NCI-H510A treated with DMSO at 0.1 percent for 48 hours (cell line): ENCODE measurements at places on chromosomes 1 and 21.

DNA sequence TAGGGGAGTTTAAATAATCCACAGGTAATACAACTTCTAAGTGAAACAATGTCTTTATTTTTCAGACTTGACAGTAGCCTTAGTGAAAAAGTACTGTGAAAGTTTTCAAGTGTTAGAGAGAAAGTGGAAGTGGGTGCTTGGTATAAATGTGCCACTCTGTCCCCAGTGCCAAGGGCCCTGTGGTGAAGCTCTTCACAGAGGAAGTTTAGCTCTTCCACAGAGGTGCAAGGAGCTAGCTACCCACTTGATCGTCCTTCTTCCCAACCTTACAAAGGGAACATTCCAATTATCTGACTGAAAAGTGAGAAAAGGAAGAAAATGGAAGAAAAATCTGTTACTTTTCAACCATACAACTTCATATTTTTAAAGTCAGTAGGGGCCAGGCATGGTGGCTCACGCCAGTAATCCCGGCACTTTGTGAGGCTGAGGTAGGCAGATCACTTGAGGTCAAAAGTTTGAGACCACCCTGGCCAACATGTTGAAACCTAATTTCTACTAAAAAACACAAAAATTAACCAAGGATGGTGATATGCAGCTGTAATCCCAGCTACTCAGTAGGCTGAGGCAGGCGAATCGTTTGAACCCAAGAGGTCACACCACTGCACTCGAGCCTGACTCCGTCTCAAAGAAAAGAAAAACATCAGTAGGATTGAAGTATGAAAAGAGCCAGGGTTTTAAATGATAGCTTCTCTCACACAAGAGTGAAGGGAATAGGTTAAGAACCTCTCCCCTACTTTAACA lies 41.0 kb upstream of the PTPRC start:
- DNase-seq, result no peak

DNA sequence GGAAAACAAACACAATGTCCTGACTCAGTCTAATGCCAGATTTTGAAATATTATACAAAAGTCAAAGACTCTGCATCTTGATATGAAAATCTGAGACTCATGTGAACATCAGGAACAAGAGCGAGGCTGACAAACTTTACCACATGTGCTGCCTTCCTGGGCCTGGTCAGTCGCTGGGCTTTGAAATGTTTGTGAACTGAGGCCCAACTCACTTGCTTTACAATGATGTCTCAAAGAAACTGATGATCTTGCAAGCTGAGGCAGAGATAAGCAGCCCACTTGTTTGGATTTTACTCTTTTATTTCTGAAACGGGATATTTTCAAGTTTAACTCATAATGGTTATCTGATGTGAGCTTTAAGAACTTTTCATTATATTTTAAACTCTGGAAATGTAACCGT lies 2.1 kb downstream of the BCAR3 start:
- DNase-seq, result no peak

GRCh38 chr1:51627672-51628071 lies 10.8 kb downstream of the OSBPL9 start:
- no peak for DNase-seq

DNA sequence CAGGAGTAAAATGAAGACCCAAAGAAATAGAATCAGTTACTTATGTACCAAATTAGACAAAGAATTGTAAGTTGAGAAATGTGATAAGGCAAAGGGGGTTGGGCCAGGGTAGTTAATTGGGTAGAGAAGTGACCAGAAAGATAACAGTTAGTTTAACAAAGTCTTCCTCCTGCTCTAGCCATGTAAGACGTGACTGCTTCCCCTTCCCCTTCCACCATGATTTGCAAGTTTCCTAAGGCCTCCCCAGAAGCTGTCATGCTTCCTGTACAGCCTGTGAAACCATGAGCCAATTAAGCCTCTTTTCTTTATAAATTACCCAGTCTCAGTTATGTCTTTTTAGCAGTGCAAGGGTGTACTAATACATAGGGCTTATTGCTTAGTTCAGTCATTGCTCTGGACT lies 142.0 kb upstream of the PDE4B start:
- no peak for DNase-seq

GRCh38 chr21:22019766-22020165 lies 1021.6 kb downstream of the NCAM2 start:
- no peak for DNase-seq

DNA sequence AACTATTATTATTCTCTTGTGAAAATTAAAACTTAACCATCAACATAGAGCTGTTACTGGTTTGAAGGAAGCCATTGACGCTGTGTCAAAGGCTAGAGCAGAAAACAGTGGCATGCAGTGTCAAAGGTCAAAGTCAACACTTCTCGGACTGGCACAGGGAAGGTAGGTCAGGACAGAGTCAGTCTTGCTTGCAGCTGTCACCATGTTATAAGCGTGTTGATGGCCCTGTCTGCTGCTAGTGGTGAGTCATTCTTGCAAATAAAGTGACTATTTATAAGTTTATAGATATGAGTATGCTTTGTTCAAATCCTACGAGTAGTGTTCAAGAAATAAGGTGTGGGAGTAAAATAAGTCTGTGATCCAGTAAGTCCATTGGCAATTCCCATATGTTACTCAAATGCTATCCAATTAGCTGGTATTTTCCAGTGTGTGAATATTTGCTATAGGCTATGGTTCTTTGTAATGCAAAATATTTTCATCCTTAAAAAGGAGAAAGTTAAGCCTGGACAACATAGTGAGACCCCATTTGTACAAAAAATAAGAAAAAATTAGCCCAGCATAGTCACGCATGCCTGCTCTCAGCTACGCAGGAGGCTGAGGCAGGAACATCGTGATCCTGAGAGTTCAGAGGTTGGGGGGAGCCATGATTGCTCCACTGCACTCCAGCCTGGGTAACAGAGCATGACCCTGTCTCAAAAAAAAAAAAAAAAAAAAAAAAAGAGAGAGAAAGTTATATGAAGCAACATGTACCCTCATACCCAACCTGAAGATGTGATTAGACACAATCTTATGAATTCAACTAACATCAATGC lies 26.3 kb upstream of the TINAGL1 start:
- no peak for DNase-seq

- DNase-seq, result no peak
These were observed 488.4 kb downstream of the DISC1 start for GRCh38 chr1:232114985-232115384.

- DNase-seq, result no peak
These were observed 2563.7 kb upstream of the TPTE start for GRCh38 chr21:7957713-7958064.

DNA sequence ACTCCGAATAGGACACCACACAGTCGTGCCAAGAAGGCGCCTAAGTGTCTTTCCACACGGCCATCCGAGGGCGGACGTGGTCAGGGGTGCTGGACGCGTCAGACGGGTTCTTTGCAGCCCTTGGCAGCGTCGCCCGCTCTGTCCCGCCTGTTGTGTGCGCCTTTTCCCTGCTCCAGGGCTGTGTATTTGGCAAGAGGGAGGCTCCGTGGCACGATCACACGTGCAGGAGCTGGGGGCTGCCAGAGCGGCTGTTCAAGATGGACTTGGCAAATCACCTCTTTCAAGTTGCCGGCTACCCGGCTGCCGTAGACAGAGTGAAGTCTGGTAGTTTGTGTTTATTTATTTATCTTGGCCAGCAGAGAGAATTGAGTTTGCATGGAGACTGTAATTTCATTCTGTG lies 31.9 kb downstream of the PRKCZ start:
- no peak for DNase-seq

- DNase-seq, result peak; percentile 69
These were observed 21.9 kb upstream of the FAM3B start for GRCh38 chr21:41294548-41295231.

DNA sequence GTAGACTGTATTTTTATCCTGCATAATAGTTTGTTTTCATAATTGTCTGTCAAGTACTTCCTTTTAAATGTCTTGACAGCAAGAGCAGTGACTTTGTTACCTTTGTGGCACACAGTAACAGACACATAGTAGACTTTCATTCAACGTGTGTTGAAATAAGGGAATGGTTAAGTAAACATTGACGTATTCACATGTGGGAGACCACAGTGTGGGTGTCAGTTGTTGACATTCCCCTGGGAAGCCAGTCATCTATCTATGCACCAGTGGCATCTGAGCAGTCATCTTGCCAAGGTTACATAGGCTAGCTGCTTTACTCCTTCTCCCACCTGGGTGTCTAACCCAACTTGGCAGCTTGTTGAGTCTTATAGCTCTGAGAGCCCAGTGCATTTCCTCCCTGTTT lies 1.4 kb upstream of the NUP133 start:
- no peak for DNase-seq

DNA sequence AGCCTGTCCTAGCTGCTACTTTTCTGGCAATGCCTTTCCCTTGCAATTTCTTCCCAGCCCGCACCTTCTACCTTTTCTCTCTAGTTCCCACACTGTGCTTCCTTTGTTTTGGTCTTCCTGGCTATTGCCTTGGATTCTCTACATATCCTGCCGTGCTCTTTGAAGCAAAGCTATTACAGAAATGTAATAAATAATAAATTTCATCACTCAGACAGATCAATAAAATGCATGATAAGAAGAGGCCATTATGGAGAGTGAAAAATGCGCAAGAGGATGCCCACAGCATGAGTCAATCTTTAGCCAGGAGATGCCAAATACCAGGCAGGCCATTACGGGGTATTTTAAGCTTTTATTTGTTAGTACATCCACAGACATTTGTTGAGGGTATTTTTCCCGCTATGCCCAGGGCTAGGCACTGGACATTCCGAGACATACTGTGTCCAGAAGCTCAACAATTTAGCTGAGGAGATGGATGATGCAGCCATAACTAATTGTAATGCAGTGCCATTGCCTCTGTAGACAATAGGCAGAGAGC lies 163.6 kb downstream of the ST6GALNAC3 start:
- no peak for DNase-seq

DNA sequence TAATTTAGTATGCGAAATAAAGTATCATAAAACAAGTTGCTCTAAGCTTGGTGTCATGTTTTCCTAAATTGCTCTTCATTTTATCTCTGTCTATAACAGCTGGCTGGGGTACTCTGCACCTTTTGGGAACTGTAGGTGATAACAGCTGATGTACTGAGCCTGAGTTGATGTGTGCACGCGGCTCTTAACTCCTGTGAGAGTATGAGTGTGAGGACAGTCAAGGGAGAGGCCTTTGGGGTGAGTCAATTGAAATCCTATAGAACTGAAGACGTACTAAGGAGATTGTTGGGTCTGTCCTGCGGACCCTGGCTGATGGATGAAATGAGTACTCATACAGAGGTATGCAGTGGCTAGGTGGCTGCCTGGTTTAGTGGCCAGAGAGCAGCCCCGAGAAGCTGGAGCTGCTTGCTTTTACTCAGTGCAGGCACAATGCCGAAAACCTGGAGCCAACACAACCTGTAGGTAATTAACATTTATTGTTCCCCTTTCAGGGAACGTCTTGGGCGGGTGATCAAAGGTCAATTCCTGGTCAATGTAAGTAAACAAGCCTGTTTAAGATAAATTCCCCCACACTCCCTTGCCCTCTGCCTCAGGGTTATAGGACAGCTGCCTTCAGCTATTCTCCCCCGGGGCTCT lies 188.5 kb downstream of the PRDM2 start:
- DNase-seq, result no peak

- DNase-seq, result peak; percentile 62
These were observed 32.0 kb downstream of the NFASC start for GRCh38 chr1:204902671-204903070.
